ENCODE measurements at places on chromosomes 3 and 15. TPM values are rescaled to one million over a fixed set of nuclear protein-coding genes. Genes with fewer than 3 reads are reported as not detected.

Gene CCDC13
- total RNA-seq = 7.6 TPM

Gene OXTR
- 2.6 TPM for total RNA-seq

Gene IL17RC
- total RNA-seq = 35.4 TPM

Gene FOXB1
- total RNA-seq = not detected

Gene CKMT1B
- total RNA-seq = 6.9 TPM

Gene ANKRD63
- not detected for total RNA-seq

Gene ZDHHC19
- 1.1 TPM for total RNA-seq

Gene CYP1A2
- 0.17 TPM for total RNA-seq

Gene GABRA5
- total RNA-seq = not detected

Gene RBSN
- total RNA-seq = 26.5 TPM

Gene EFCAB12
- 3.8 TPM for total RNA-seq

Gene TMEM40
- 3.8 TPM for total RNA-seq

Gene BTBD1
- total RNA-seq = 71.0 TPM

DNA sequence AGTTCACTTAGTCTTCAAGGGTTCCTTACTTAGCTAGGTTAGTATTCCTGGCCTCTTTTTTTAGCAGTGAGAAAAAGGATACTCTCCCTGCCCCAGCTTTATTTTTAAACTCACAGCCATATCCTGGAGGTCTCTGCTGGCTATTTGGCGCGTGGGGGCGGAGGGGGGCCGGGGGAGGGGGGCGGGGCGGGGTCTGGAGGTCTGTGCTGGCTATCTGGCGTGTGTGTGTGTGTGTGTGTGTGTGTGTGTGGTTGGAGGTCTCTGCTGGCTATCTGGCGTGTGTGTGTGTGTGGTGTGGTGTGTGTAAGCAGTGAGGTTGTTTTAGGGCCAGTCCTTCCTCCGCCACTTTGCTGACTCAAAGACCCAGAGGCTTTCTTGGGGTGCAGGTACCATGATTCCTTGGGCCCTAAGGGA lies 579 bp upstream of the PLAAT1 start:
- DNase-seq = peak; percentile 38

DNA sequence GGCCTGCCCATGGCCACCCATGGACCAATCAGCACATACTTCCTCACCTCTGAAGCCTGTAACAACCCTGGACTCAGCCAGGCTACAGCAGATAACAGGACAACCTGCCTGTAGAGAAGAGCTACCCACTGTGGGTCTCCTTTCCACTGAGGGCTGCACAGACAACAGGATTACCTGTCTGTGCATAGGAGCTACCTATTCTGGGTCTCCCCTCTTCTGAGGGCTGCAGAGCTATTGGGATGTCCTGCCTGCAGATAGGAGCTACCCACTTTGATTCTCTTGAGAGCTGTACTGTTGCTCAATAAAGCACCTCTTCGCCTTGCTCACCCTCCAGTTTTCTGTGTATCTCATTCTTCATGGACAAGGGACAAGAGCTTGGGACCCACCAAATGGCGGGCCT lies 23.8 kb upstream of the CHST2 start:
- no peak for DNase-seq

DNA sequence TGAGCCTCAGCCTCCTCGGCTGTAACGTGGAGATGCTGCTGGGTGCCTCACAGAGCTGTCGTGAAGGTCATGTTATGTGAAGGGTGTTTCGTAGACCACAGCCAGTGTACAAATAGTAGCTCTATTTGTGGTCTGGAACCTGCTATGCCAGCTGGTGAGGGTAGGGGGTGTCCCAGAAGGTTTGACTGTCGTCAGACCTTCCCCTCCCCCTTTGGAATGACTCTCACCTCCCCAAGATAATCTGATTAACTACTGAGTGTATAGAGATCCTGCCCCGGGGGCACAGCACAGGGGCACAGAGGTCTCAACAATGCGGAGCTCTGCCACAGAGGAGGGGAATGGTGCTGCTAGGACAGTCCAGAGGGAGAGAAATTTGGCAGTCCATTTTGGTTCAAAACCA lies 20.5 kb downstream of the FGD5 start:
- no peak for DNase-seq

DNA sequence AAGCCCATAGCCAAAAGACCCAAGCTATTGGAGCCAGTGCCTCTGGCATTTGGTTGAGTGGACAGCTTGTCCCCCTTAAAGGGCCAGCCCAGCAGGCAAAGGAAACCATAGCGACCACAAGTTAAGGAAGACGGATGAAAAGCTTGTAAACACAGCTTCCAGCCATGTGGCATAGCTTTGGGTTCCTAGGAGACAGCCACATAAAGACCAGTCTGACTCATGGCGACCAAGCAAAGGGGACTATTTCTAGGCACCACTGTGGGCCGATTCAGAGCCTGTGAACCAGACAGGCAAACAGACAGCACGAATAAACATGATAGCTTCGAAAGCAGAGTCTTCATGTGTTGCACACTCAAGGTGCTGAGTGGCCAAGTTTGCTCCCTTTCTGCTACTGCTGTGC lies 30.5 kb upstream of the SRGAP3 start:
- DNase-seq = peak; percentile 37

DNA sequence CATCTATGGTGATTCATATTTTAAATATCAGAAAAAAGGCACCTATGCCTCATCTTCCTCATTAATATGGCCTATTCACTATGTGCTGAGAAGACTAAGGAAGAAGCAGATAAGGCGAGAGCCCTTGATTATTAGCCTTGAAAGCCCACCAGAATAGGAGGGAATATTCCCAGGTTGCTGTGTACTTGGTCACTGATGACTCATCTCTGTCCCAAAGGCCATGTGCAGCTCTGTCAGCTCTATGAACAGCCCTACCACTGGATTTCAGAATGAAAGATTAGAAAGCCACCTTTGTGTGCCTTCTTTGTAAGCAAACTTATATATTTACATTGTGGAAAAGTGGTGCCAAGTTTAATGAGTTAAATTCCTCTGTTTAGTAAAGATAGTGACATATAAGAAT lies 211.5 kb downstream of the NFKBIZ start:
- no peak for DNase-seq

DNA sequence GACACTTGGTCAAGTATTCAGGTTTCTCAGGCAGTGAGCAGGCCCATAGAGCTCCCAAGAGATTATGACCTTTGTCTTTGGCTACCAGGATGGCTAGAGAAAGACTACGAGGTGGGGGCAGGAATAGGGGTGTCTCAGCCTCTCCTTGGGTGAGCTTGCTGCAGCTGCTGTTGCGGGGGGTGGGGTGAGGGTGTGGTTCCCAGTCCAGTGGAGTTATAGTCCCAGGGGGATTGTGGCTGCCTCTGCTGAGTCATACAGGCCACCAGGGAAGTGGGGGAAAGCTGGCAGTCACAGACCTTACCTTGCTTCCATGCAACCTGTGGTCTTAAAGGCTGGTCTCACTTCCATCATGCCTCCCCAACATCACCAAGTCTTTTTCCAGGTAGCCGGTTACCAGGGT lies 31.7 kb downstream of the ATP2C1 start:
- DNase-seq = no peak

DNA sequence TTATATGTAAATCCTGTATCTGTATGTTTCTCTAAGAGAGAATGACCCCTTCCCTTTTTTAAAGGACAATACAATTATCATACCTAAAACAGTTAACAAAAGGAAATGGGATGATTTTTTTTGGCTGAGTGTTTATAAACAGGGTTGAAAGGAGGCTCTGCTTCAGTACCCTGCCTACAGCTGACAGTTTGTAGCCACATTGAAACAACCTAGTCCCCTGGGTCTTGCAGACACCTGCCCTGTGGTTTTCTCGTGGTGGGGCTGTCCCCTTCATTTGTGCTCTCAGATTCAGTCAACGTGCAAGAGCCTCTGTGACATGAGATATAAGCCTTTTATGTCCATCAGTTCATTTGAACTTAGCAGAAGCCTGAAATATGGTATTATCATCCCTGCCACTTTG lies 2.3 kb upstream of the HMCES start:
- DNase-seq = no peak

- no peak for DNase-seq
These were observed 2.6 kb downstream of the LRRC3B start for GRCh38 chr3:26625187-26625586.

DNA sequence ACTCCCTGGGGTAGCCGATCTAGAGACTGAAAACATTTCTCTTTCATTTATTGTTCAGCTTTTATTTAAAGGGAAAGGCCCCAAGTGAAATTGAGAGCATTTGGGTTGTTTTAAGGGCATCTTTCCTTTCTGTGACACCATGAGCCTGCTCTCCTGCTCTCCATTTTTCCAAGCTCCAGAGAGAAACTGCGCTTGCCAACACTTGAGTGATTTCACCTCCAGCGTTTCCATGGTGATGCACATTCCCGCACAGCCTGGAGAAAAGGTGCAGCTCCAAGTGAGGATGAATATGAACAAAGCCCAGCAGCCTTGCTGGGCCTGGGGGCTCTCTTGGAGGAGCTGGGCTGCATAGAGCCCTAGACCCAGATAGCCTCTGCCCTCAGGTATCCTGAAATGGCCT lies 159.2 kb upstream of the PPP2R3A start:
- peak; percentile 56 for DNase-seq

DNA sequence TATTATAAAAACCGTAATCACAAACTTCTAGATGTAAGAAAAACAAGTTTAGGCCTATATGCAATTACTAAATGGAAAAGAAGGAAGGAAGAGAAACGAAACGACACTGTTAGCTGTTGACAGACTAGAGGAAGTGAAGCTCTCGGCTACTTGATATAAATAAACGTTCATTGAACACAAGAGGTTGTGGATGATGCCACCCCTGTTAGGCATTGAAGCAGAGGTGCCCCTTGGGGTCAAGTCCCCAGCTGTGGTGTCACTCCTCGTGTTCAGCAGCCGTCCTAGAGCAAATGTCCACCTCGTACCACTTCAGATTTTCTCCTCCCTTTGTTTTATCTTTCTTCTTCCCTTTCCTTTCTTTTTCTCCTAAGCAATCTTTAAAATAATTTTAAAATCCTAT lies 146.5 kb upstream of the UBE2E1 start:
- no peak for DNase-seq

DNA sequence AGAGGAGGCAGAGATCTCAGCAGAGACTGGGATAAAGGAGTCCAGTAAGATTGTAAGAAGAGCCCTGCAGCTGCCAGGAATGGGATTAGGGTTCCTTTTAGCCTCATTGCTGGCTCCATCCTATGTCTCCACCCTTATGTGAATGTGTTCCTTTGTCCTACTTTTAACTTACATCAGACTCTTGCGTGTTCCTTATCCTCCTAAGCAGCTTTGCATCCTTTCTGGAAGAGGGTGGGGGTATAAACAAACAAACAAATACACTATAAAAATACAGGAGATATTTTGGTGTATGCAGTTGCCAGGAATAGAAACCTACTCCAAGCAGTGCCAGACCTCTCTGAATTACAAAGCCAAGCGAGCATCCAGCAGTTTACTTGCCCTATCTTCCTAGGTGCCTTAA lies 194.7 kb downstream of the ADAMTS9 start:
- DNase-seq = no peak

GRCh38 chr3:169581633-169582032 lies 81.9 kb downstream of the MECOM start:
- no peak for DNase-seq

GRCh38 chr15:74380361-74381189 lies 13.1 kb upstream of the CYP11A1 start:
- no peak for DNase-seq

DNA sequence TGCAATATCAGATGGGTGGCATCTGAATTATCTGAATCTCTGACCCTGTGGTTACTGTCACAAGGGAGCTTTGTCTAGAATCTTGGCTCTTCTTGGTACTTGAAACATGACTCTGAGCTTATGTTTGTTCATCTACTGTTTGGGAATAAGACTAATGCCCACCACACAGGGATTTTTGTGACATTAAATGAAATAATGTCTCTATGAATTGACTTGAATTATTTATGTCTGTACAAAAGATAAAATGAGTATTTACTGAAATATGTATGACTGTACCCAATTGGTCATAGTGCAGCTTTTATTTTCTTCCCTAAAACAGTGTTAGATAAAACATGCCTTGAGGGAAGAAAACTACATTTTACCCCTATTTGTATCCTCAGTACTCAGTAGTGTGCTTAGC lies 87.9 kb upstream of the ZPLD1 start:
- DNase-seq = no peak

- DNase-seq = peak; percentile 12
These were observed 23.3 kb upstream of the GABRR3 start for GRCh38 chr3:98058244-98058960.

- no peak for DNase-seq
These were observed 205.0 kb downstream of the ADAMTSL3 start for GRCh38 chr15:83858820-83859505.

DNA sequence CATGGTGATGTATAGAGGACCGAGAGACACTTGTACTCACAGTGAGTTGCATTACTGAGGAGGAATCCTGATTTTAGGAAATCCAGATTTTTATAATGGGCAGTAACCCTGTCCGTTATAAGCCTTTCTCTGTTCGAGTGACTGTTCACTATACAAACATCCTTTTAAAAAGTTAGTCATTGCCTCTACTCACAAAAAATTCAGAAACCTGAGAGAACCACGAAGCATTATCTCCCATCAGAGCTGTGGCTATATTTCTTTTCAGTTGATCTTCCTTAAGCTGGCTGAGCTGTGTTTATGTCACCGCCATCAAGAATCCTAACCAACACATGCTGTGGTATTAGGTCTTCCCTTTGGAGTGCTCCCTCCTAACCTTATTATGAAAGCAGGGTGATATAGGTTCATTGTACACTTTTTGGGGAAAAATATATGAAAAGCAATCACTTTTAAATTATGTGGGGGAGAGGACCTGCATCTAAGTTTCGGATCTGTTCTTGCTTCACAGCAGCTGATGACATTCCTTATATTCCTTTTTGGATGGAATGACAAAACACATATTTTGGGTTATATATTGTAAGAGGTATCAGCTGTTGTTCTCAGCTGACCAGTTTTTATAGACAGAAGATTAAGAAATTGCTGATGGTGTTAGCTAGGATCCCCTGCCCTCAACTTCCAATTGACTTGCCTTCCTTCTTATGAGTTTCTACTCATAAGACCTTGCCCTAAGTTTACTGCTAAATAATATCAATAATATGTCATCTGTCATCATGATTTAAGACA lies 465.9 kb upstream of the RASGRP1 start:
- DNase-seq = no peak

GRCh38 chr3:156682963-156683362 lies 8.6 kb downstream of the TIPARP start:
- no peak for DNase-seq

GRCh38 chr15:39066677-39067076 lies 502.1 kb upstream of the RASGRP1 start:
- no peak for DNase-seq

DNA sequence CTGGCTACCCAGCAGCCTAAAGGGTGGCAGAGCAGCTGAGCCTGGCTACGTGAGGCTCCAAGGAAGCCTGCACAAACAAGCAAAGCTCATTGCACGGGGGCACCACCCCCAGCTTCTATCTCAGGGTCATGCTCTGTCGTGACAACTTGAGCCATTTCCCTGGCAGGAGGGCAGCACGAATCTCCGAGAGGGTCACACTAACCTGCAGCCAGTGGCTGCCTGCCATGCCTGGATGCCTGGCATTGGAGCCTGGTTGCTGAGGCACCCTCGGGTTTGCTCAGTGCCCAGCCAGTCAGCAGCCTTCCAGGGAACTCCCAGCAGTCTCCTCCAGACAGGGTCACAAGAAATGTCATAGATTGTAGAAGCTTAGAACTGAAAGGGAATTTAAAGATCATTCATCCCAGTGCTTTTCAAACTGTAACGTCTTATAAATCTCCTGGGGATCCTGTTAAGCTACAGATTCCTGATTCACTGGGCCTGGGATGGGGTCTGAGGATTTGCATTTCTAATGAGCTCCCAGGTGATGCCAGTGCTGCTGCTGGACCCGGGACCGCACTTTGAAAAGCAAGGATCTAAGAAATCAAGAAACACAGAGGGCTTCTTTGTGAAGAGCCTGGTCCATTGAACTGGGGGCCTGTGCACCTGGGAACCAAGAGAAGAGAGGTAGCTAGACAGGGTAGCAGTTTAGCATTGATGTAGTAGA lies 48.4 kb downstream of the TMEM266 start:
- DNase-seq = no peak
